ENCODE measurements at places on chromosomes 7 and 10. TPM values are rescaled to one million over a fixed set of nuclear protein-coding genes. Genes with fewer than 3 reads are reported as not detected.

PRSS2 gene
- not detected for total RNA-seq

ZNF365 gene
- 0.41 TPM for total RNA-seq

- no peak for DNase-seq
These were observed 171.7 kb downstream of the CSTF2T start for GRCh38 chr10:51527522-51528219.

GRCh38 chr10:22959950-22960349, 32.1 kb downstream of the ARMC3 start:
- no peak for DNase-seq

DNA sequence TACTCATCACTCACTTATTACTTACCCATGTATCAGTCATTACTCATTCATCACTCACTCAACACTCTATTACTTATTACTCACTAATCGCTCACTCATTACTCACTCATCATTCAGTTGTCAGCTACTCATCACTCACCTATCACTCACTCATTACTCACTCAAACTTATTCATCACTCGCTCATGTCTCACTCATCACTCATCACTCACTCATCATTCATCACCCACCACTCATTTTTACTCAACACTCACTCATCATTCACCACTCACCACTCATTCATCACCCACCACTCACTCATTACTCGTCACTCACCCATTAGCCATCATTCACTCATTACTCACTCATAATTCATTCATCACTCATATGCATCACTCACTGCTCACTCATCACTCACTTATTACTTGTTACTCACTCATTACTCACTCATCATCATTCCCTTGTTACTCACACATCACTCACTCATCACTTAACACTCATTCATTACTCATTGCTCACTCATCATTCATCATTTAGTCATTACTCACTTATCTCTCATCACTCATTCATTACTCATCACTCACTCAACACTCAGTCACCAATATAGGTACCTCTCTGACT, 237.9 kb downstream of the ADARB2 start:
- DNase-seq: no peak

- DNase-seq: peak; percentile 29
These were observed 22.3 kb upstream of the LARP4B start for GRCh38 chr10:953836-954235.

DNA sequence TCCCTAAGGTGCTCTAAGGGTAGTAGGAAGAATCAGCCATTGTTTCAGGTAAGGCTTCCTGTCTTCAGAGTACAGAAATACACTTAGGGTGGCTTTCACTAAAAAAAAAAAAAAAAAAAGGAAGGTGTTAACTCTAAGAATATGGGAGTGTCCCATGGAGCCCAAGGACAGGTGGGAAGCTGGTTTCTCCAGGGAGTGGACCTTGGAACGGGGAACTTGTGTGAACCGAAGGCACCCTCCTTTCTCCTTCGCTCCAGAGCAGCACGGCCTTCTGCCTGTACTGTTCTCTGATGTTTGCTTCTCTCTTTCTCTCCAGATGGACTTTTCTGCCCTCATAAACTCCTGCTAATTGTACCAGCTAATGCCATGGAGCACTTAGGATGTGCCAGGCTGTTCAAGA, 6.2 kb downstream of the OPALIN start:
- DNase-seq: no peak

- no peak for DNase-seq
These were observed 83.0 kb downstream of the CXCL12 start for GRCh38 chr10:44301781-44302355.

- no peak for DNase-seq
These were observed 184.2 kb upstream of the TMEM196 start for GRCh38 chr7:19957664-19958063.

- no peak for DNase-seq
These were observed 216.5 kb upstream of the TEX47 start for GRCh38 chr7:89012016-89012415.

DNA sequence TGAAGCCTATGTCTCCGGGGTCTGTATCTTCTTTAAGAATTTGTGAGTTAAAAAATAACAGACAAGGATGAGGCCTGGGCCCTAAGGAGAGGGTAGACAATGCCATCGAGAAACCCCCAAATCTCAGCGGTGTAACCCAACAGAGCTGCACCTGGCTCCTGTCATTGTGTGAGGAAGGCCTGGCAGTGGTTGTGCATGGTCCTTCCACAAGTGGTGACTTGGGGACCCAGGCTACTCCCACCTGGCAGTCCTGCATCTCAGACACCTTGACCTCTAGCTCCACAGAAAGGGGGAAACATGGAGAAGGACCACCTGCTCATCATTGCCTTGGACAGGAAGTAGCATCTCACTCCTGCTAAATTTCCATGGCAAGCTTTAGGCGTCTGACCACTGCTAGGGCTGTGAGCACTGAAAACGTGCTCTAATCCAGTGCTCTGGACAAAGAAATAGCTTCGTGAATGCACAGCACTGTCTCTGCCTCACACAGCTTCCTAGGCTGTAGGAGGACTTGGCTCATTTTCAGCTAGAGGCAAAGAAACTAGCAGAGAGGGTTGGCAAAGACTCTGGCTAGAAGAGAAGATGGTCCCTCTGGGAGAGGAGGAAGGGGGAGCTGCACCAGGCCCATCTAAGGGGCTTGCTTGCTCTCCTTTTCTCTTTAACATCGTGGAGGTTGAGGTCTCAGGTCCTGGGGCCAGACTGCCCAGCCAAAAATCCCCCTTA, 273.9 kb upstream of the ZMIZ1 start:
- no peak for DNase-seq

DNA sequence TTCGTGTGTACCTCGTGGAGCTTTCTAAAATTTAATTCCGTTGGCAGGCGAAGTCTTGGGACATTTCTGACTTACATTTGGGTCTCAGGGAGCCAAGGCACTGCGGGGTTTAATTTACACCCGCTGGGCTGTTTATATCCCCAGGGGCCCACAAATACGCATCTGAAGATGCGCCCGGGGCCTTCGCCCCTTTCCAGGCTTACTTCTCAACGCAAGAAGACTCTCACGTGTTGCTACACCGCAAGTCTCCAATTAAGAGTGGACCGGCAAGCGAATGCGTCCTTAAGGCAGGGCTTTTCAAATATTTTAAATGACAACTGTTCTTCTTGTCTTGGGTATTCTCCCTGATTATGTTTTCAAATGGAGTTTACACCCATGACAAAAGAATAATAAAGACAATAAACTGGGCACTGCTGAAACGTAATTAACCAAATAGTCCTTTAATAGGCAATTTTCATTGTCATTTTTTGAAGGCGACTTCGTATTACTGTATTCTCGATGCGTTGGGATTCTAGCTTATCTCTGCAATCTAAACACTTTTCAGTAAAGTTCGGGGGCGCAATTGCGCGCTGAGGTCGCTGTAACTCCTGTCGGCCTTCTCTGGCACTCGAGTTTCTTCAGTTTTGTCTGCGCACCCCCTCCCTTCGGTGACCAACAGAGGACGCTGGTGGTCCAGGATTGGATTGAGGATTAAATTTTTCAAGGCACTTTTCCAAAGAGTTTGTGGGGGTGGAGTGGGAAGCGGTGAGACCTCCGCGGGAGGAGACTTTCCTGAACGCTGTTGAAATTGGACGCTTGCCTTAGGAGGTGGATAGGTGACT, 837 bp upstream of the IGFBP3 start:
- no peak for DNase-seq

Data from sigmoid colon (tissue), 7 donors.